ENCODE measurements at places on chromosomes 5 and 9. TPM values are rescaled to one million over a fixed set of nuclear protein-coding genes. Genes with fewer than 3 reads are reported as not detected.
A peak's percentile ranks its signal among the peaks of the same experiment; 100 is the strongest.

HSDL2 gene
- 11.3 TPM for total RNA-seq

SOHLH1 gene
- not detected for total RNA-seq

CCDC171 gene
- total RNA-seq: 1.9 TPM

CER1 gene
- not detected for total RNA-seq

DNA sequence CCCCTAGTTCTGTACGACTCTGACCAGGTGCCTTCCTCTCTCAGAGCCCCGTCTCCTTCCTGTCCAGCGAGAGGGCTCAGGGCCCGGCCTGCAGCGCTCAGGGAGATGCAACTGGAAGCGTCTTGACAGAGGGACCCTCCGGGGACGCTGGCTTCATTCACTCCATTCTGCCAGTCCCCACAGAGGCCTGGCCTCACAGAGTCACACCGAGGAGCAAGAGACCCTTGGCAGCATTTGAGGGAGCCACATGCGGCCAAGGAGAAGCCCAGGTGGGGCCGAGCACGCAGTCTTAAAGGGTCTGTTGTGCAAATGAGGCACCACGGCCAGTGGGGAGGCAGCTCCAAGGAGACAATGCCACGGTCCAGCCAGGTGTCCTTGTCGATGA lies 86.6 kb upstream of the SARDH start:
- H3K36me3 ChIP-seq: peaks cover 23% of the 10 kb centered on the region
- peaks cover 72% of the 10 kb centered on the region for H3K4me1 ChIP-seq
- no peak overlapping the region for H3K4me3 ChIP-seq
- H3K27ac ChIP-seq: no peak overlapping the region
- H3K27me3 ChIP-seq: no peaks in the 10 kb centered on the region
- no peak for DNase-seq

DNA sequence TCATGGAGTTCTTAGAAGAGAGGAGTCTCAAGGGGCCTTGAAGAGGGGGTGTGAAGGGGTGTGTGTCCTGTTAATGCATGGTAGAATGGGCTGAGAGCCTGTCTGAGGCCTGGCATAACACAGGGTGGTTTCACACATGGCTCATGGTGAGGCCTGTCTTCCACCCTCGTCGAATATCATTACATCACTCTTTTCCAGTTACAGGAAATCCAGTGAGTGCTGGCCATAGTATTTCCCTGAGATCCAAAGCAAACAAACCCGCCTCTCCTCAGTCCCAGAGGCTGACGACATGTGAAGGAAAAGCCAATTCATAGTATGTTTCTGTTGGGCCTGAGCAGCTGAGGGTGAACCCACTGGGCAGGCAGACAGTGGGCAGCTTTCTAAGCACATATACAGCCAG lies 159.4 kb upstream of the NR3C1 start:
- H3K36me3 ChIP-seq: no peaks in the 10 kb centered on the region
- no peak for DNase-seq
- no peak overlapping the region for H3K27ac ChIP-seq
- no peaks in the 10 kb centered on the region for H3K27me3 ChIP-seq

DNA sequence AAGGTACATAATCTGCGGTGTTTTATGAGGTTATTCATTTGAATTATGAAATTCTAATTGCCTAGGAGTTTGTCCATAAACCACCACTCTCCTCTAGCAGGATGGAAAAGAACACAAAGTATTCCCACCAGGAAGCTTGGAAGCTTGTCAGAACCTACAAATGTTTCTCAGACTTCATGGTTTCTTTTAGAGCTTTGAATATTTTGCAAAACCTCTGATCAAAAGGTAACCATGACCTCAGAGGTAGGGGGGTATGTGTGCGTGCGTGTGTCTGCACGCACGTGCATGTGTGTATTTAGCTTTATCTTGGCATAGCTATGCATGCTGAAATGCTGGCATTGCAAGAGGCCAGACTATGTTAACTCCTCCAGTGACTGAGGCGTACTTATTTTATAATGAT lies 847.0 kb downstream of the TLE1 start:
- no peaks in the 10 kb centered on the region for H3K36me3 ChIP-seq
- H3K27ac ChIP-seq: no peak overlapping the region
- H3K4me3 ChIP-seq: no peak overlapping the region
- no peak for DNase-seq
- H3K27me3 ChIP-seq: no peaks in the 10 kb centered on the region

GRCh38 chr5:160956051-160956450 lies 104.0 kb upstream of the ATP10B start:
- H3K4me1 ChIP-seq: no peaks in the 10 kb centered on the region
- no peaks in the 10 kb centered on the region for H3K36me3 ChIP-seq
- DNase-seq: no peak
- no peaks in the 10 kb centered on the region for H3K27me3 ChIP-seq

DNA sequence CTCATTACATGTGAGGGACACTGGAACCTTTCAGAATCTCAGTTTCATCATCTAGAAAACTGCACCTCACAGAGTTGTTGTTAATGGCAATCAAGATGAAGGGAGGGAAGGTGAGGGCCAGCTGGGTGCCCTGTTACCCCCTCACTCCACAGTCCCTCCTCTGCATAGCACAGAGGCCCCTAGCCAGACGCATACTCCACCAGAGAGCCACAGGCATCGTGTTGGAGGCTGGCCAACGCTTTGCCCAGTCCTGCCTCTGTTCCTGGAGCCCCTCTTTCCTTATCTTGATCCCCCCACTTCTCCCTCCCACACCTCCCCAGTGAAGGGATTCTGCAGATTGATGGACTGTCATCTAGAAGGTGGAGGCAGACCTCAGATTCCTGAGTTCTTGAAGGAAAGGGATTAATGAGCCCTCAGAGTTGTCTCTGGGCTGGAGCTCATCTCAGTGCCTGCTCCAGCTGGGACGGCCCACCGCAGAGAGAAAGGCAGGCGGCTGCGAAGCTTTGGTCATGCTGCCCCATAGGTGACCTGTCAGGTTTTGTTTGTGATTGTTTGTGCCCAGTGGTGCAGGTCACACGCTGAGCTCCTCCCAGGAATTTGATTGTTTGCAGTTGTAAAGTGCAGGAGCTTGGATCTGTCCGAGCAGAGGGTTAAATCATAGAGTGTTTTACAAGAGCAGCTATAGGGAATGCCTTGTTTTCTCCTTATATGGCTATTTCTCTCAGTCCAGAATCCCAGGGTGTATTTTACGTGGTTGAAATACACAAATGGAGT lies 487.3 kb downstream of the CCDC171 start:
- no peak overlapping the region for H3K4me3 ChIP-seq
- H3K27me3 ChIP-seq: no peaks in the 10 kb centered on the region
- DNase-seq: no peak
- H3K4me1 ChIP-seq: no peaks in the 10 kb centered on the region
- H3K36me3 ChIP-seq: no peaks in the 10 kb centered on the region

- peaks cover 8% of the 10 kb centered on the region for H3K4me1 ChIP-seq
- no peaks in the 10 kb centered on the region for H3K36me3 ChIP-seq
- H3K4me3 ChIP-seq: no peak overlapping the region
- no peak overlapping the region for H3K27ac ChIP-seq
- DNase-seq: no peak
- H3K27me3 ChIP-seq: no peaks in the 10 kb centered on the region
These were observed 257.7 kb downstream of the MCTP1 start for GRCh38 chr5:95027151-95027721.

DNA sequence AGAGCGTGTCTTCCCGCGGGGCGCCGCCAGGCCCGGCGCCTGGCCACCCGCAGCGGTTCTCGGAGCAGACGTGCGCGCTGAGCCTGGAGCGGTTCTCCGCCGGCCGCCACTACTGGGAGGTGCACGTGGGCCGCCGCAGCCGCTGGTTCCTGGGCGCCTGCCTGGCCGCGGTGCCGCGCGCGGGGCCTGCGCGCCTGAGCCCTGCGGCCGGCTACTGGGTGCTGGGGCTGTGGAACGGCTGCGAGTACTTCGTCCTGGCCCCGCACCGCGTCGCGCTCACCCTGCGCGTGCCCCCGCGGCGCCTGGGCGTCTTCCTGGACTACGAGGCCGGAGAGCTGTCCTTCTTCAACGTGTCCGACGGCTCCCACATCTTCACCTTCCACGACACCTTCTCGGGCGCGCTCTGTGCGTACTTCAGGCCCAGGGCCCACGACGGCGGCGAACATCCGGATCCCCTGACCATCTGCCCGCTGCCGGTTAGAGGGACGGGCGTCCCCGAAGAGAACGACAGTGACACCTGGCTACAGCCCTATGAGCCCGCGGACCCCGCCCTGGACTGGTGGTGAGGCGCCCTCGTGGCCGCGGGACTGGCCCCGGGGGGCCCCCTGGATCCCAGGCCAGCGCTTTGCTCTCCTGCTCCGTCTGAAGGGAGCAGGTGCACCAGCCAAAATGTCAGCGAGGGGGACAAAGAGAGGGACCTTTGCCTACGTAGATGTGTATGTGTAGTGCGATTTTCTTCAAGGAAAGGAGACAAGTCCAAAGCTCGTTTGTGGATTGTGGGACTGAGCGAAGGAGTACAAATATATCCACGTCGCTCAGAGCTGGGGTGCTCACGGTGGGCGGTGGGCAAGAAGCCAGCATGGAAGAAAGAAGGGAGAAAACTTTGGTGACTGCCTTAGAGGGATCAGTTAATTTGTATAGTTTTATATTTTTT lies 19.5 kb downstream of the BTNL9 start:
- peaks cover 12% of the 10 kb centered on the region for H3K4me1 ChIP-seq
- peak overlapping the region; percentile 11 for H3K4me3 ChIP-seq
- no peaks in the 10 kb centered on the region for H3K36me3 ChIP-seq
- H3K27ac ChIP-seq: no peak overlapping the region
